ENCODE measurements at places on chromosomes 7 and 10.

GRCh38 chr10:67520924-67521520, 175.0 kb downstream of the CTNNA3 start:
- no peak for DNase-seq

- DNase-seq = no peak
These were observed 33.0 kb downstream of the WIPF3 start for GRCh38 chr7:29839302-29839701.

GRCh38 chr10:22505911-22506685, 160.8 kb downstream of the SPAG6 start:
- no peak for DNase-seq

GRCh38 chr7:143419880-143420279, 11.2 kb upstream of the EPHA1 start:
- no peak for DNase-seq

- DNase-seq = no peak
These were observed 371.9 kb upstream of the SHH start for GRCh38 chr7:156184164-156184563.

DNA sequence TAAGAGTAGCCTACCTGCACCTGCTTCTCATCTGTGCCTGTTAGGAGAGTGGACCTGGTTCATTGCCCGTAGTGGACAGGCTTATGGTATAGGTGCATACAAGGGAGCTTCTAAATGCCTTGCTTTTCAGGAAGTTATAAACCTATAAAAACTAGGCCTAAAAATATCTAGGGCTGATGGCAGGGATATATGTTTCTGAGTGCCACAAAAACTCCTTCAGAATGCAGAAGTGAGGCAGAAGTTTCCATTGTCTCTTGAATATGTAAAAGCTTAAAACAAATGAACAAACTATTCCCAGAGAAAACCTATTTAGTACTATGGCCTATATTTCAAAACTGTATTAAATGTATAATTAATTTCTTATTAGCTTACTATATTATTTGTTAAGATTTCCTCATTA, 91.8 kb downstream of the RNLS start:
- no peak for DNase-seq
